ENCODE measurements at places on chromosomes 5 and 9. TPM values are rescaled to one million over a fixed set of nuclear protein-coding genes. Genes with fewer than 3 reads are reported as not detected.

TYRP1 gene
- total RNA-seq: 1.7 TPM

SRP19 gene
- 22.0 TPM for total RNA-seq

SLC27A6 gene
- total RNA-seq: 0.14 TPM

PFN3 gene
- total RNA-seq: not detected

IL4 gene
- total RNA-seq: not detected

ADAMTS2 gene
- 1.3 TPM for total RNA-seq

DAP gene
- total RNA-seq: 109 TPM

- DNase-seq: no peak
These were observed 318.3 kb upstream of the IRX4 start for GRCh38 chr5:2201011-2201410.

DNA sequence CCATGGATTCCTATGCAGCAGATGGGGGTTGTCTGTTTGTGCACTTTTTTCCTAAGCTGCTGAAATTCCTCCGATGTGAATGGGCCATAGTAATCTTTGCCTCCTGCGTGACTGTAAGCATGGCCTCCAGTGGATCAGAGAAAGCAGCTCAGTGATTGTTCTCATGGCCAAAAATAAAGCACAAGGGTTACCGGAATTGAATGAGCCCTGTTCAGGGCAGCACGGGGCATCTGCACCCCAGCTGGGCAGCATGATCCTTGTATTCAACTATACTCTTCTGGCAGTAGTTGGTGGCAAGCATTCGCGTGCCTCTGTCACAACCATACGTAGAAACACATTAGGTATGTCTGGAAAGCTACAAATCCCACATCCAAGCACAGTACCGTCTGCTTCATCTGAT is 193.9 kb downstream of the RORB start:
- no peak for DNase-seq

DNA sequence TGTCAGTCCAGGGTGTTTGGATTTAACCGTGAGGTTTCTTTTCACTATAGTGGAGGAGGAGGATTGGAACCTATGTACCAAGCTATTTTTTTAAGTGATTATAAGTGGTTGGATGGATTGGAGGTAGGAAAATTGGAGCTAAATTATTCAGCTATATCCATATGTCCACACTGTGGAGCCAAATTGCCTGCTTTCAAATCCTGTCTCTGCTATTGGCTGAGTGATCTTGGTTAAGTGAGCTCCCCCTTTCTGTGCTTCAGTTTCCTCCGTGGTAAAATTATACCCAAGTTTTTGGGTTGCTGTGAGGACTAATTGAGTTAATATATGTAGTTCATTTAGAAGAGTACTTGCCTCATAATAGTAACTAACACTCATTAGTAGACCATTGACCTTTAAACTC is 2.5 kb downstream of the CENPP start:
- DNase-seq: no peak

DNA sequence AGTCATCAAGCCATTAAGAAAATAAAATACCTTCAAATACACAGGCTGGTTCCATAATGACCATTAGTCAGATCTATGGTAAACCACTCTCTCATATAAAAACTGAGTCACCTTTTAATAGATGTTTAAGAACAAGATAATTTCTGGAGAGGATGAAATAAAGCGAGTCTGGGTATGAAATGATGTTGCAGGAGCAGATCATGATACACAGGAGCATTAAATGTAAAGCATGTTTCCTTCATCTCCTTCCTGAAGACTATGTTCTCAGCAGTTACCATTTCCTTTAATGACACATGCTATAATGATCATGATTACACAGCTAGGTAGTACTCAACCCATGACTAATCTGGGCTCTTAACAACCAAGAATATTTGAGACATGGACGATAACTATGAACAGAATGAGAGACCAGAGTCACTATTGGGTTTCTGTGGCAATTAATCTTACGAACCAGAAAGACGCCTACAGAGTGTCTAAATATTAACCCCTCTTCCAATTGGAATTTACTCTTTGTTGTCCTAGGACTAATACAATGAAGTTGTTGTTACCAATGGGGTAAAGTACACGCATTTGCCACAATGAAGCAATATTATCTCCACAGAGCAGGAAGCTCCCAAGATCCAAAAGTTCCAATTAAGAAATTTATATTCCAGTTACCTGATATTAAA is 105.6 kb downstream of the NR6A1 start:
- no peak for DNase-seq

- no peak for DNase-seq
These were observed 226.1 kb downstream of the IRX2 start for GRCh38 chr5:2525351-2525750.

- no peak for DNase-seq
These were observed 91.2 kb downstream of the PGM5 start for GRCh38 chr9:68447611-68448010.

DNA sequence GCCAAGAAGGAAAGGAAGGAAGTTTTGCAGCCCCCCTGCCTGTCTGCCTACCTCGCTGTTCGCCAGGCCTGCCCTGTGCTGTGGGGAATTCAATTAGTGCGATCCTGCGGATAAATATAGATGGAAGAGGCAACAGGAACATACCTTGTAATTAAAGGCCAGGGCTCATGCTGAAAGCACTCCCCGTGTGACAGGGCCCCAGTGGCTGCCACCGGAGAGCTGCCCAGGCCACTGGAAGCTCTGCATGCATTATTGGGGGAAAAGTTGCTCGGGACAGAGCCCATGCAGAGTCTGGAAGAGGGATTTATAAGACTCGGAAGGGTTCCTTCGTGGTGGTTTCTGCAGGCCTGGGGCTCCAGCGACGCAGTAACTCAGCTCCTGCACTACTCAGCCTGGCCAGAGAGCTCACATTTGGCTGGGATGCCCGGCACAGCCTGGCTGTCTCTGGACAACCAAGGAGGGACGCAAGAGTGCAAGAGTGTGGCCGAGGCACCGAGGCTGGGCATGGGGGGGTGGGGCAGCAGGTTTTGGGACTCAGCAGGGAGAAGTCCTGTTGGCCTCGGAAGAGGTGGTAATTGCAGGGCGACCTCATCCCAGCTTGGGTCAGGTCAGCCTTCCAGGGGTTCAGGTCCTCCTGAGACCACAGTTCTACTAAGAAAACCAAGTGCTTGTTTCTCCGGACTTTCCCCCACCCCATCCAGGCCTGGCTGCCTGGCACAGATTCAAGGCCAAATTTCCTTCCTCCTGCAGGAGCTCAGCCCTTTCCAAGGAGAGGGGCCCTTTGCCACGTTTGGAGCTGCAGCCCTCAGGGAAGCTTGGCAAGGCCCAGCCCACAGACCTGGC is 68.1 kb upstream of the GGTA1 start:
- no peak for DNase-seq

DNA sequence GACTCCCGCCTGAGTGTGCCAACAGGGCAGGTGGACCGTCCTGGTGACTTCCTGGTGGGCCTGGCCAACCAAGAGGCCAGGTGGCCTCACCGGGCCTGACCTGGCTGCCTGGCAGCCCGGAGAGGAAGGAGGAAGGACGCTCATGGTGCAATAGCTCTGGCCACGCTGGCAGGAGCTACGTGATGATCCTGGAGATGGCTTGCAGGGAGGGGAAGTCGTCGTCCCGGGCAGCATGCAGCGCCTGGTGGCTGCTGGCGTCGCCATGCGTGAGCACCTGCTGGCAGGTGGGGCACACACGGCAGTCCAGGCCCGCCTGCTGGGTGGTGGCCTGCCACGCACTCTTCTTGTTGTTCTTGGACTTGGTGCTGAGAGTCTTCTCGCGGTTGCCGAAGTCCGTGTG is 26.3 kb downstream of the SPATA31C1 start:
- DNase-seq: no peak

GRCh38 chr5:124655251-124655917 is 91.1 kb downstream of the ZNF608 start:
- DNase-seq: no peak

GRCh38 chr5:143200781-143201398 is 202.6 kb downstream of the NR3C1 start:
- DNase-seq: no peak

GRCh38 chr9:122900791-122901190 is 4.4 kb downstream of the RC3H2 start:
- no peak for DNase-seq

GRCh38 chr9:8261737-8262136 is 462.2 kb upstream of the DMAC1 start:
- no peak for DNase-seq

- DNase-seq: no peak
These were observed 73.0 kb upstream of the PJA2 start for GRCh38 chr5:109482748-109483147.

DNA sequence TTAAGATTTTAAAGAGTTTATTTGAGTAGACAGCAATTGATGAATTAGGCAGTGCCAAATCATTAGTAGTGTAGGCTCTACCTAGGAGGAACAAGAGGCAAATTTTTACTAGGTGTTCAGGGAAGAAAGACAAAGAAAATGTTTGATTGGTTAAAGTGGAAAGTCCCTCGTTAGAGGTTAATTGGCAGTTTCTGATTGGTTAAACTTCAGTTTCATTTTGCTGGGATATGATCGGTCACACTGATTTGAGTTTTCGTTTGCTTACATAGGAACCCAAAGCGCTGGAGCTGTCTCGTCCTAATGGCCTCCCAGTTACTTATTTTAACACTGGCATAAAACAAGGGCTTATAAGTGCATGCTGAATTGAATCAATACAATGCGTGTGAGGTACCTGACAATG is 15.1 kb downstream of the DMAC1 start:
- no peak for DNase-seq

GRCh38 chr5:65390208-65390607 is 91.5 kb downstream of the ADAMTS6 start:
- no peak for DNase-seq

DNA sequence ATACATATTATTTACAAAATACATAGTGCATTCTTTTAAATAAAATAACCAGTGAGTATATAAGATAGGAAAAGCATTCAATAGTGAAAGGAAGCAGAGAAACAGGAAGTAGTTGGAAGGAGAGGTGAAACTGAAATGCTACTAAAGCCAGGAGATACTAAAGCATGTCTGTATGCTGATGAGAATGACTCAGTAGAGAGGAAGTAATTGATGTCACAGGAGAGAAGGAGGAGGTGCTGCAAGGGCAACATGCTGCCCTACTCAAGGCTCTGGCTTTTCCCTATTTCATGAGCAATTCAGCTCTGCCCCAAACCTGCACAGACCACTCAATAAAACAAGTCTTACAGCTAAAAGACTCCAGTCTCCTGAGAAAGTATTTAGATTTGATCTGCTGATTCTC is 108.5 kb upstream of the TXNDC8 start:
- DNase-seq: no peak

DNA sequence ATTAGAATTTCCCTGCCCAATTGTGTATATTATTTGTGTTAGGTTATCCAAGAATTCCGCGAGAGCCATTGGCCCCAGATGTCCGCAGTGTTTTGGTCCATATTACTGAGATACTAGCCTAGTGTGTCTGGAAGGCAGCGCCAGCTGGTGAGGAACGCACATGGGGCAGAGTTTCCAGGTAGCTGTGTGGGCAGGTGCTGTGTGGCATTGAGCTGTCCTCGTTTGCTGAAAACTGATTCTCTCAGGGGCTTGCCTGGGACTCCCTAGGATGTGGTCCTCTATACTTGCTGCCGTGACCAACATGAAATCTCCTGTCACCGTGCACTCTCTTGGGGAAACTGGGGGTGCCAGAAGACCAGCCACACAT is 288.7 kb downstream of the FANCC start:
- DNase-seq: no peak

GRCh38 chr9:14932231-14932630 is 22.0 kb upstream of the FREM1 start:
- DNase-seq: no peak

- DNase-seq: no peak
These were observed 42.2 kb upstream of the CEP72 start for GRCh38 chr5:569868-570361.

DNA sequence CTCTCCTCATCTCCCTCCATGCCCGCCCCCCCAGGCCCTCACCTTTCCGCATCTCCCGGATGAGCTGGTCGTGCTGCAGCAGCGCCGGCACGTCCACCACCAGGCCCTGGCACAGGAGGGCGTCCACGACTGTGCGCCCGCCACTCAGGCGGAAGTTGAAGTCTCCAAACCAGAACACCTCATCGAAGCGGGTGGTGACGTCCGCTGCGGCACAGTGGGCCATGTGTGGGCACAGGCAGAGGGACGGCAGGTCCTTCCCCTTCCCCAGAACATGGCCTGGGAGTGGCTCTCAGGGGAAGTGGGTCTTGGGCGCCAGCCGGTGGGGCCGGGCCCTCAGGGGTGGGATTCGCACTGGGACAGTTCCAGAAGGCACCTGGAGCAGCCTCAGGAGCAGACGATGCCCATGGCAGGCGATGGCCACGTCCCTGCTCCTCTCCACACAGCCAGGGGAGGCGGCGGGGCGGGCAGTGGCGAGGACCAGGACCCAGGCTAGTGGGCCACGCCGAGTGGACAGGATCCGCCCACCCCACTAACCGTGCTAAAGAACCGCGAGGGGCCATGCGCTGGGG is 7.8 kb downstream of the INPP5E start:
- DNase-seq: no peak

DNA sequence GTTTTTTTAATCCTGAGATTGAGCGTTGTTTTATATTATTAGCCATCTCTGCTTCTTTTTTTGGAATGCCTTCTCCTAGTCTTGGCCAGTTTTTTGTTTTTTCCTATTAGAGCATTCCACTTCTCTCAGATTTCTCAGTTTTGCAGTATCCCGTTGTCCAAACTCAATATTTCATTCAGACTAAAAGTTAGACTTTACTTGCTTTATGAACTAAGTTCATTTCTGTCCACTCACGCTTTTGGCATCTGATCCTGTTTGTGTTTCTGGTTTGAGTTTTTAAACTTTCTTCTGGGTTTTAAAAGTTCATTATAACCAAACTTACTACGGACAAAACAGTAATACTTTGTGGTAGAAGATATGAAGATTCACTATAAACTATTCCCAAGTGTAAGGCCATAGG is 288.3 kb upstream of the MPDZ start:
- no peak for DNase-seq

DNA sequence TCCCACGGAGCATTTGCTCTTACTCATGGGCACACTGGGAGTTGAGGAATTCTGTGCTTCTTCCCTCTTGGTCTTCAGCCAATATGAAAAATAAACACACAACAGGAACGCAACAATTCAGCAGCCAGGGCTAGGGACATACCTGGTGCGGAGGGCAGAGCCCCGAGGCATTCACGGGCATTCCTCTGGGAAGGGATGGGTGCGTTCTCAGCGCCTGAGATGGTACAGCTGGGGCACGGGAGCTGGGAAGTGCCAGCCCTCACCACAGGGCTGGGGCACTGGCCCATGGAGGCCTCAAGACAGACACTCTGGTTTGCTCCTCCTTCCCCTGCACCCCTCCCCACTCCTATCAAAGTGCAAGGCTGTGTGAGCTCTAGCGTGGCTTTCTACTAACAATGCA is 2.1 kb downstream of the SLC6A3 start:
- DNase-seq: no peak

- DNase-seq: no peak
These were observed 700.5 kb upstream of the ZNF608 start for GRCh38 chr5:125446986-125447385.

- DNase-seq: no peak
These were observed 34.1 kb downstream of the ELOVL7 start for GRCh38 chr5:60809891-60810425.

- DNase-seq: no peak
These were observed 49.9 kb upstream of the SSBP2 start for GRCh38 chr5:81800797-81801196.
